Activated naive CD8-positive, alpha-beta T cell treated with anti-CD3 and anti-CD28 coated beads, Interleukin-2, amount 10 ng/mL, durations not matched to agents 7 days and 5 days (primary cell): ENCODE measurements at places on chromosomes 2 and 18.

DNA sequence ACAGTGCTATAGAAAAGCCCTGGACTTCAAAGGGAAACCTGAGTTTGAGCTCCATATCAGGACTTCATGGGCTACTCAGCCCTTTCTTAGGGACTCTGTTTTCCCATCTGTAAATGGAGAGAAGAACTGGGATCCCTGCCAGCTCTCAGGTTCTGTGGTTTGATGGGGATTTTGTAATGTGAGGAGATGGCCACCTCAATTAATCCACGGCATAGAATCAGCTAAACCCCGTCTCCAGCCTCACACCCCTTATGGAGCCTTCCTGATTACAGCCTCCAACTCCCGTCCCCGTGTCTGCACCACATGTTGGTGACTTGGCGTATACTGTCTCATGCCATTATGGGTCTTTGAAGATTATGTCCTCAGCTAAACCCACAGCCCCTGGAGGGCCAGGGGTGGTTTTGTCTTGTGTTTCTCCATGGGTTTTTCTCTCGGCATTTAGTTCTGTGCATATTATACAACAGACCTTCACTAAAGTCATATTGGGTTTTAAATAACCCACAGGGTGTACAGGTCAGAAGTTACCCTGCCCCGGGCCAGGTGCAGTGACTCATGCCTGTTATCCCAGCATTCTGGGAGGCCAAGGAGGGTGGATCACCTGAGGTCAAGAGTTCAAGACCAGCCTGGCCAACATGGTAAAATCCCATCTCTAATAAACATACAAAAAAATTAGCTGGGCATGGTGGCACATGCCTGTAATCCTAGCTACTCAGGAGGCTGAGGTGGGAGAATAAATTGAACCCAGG is 63.8 kb upstream of the PPP1CB start:
- DNase-seq, result no peak
- H3K4me3 ChIP-seq, result no peak overlapping the region
- H3K4me1 ChIP-seq, result peaks cover 7% of the 10 kb centered on the region
- H3K27ac ChIP-seq, result no peak overlapping the region
- peaks cover 4% of the 10 kb centered on the region for H3K27me3 ChIP-seq

DNA sequence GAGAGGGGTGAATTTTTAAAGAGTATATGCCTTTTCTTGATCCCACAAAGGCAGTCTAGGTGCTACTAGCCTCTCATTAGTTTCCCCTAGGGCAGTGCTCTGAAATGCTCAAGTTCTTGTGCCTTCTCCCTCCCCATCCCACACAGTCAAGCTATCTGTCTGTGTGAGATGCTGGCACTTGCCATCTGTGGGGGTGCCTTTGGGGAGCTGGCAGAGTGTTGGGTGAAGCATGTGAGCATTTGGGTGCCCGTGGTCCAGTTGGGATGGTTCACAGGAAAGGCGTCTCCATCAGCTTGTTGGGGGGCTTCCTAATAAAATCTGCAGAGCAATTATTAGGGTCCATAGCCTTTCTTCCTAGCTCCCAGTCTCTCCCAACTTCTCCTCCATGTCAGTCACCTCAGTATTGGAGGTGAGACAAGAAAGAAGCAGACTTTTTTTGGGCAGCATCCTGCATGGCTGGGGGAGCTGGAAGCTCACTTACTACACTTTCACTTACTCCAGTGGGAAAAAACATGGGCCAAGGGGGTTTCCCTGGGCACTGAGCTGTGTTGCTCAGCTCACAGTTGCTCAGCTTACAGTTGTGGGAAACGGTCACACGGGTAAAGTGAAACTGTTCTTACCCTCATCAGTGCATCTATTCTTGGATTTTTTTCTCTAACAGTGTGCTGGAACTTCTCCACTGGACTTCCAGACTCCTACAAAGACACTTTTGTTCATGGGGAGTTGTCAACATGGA is 29.3 kb downstream of the COLEC11 start:
- DNase-seq, result no peak
- no peaks in the 10 kb centered on the region for H3K36me3 ChIP-seq
- H3K27ac ChIP-seq, result no peak overlapping the region

- H3K4me3 ChIP-seq, result no peak overlapping the region
- H3K27ac ChIP-seq, result no peak overlapping the region
- no peaks in the 10 kb centered on the region for H3K4me1 ChIP-seq
- H3K27me3 ChIP-seq, result no peaks in the 10 kb centered on the region
Observed at GRCh38 chr2:49843314-49843713, 689.0 kb upstream of the FSHR start.

GRCh38 chr2:202030691-202031090 is 3.0 kb upstream of the FZD7 start:
- peaks cover 11% of the 10 kb centered on the region for H3K4me1 ChIP-seq
- no peak overlapping the region for H3K27ac ChIP-seq
- H3K4me3 ChIP-seq, result no peak overlapping the region
- no peak for DNase-seq

DNA sequence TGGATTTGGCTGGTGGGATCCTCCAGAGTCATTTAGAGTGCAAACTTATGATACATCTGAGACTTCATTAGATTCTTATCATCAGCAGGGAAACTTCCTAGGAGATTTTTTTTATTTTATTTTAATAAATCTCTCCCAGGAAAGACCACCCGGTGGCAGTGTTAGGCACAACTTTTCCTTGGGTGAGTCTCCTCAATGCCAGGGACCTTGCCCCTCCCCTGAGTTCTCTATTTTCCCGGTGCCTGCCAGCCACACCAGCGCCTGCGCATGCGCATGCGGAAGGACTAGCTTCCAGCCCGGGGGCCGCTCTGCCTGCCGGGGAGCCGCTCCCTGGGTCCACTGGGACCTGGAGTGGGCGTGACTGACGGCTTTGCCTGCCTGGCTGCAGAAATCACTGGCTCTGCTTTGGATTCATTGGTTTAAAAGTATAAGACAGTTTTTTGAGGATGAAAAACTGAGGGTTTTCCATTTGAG is 86.6 kb downstream of the TMEM182 start:
- DNase-seq, result peak; percentile 30
- no peaks in the 10 kb centered on the region for H3K4me1 ChIP-seq

- H3K4me1 ChIP-seq, result peaks cover 15% of the 10 kb centered on the region
- H3K27ac ChIP-seq, result peak overlapping the region; percentile 96
- DNase-seq, result peak; percentile 94
Observed at GRCh38 chr18:5295981-5296705, 617 bp upstream of the ZBTB14 start.

DNA sequence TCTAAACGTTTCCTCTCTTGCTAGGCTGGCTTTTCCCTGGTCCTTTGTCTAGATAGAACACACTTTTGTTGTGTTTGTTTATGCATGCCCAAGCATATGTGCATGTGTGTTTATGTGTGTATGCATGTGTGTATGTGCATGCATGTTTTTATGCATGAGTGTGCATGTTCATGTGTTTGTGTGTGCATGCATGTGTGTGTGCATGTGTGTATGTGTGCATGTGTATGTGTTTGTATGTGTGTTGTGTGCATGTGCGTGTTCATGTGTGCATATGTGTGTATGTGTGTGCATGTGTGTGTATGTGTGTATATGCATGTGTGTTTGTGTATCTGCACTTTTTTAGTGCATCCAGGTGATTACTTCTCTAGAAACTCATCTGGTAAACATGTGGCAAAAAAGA is 558.0 kb downstream of the GALR1 start:
- no peaks in the 10 kb centered on the region for H3K4me1 ChIP-seq
- H3K36me3 ChIP-seq, result no peaks in the 10 kb centered on the region
- H3K4me3 ChIP-seq, result no peak overlapping the region
- no peaks in the 10 kb centered on the region for H3K27me3 ChIP-seq

DNA sequence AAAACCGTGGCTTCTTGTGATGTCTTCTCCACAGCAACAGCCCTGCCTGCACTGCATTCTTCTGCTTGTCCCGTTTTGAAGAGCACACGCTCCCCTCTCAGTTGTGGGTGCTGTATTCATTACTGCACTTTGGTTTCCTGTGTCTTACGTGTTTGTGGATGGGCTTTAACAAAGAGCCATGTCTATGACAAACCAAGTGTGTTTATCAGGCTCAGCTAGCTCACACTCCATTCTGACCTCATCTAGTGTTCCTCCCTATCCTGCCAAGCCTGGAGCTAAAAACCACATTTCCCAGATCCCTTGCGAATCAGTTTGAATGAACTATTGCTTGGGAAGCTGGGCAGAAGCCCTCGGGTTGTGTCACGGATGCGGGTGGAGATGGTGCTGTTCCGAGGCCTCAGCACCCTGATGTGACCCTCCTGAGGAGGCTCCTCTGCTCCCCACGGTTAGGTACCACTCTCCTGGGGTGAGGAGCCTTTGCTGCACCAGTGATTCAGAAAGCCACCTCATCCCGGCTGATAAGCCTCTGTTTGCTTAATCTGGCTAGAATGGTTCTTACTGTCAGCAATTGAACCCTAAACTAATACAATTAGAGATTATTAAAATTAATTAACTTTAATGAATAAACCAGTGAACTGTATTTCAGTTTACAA is 116.5 kb downstream of the GALR1 start:
- no peaks in the 10 kb centered on the region for H3K4me1 ChIP-seq
- H3K27me3 ChIP-seq, result peaks cover 32% of the 10 kb centered on the region
- DNase-seq, result no peak
- no peak overlapping the region for H3K27ac ChIP-seq
- H3K4me3 ChIP-seq, result no peak overlapping the region

- peak; percentile 56 for DNase-seq
- peak overlapping the region; percentile 96 for H3K27ac ChIP-seq
- H3K4me1 ChIP-seq, result peaks cover 67% of the 10 kb centered on the region
- H3K27me3 ChIP-seq, result no peaks in the 10 kb centered on the region
- H3K36me3 ChIP-seq, result peaks cover 67% of the 10 kb centered on the region
Observed at GRCh38 chr18:63205791-63206252, 113.7 kb downstream of the BCL2 start.

DNA sequence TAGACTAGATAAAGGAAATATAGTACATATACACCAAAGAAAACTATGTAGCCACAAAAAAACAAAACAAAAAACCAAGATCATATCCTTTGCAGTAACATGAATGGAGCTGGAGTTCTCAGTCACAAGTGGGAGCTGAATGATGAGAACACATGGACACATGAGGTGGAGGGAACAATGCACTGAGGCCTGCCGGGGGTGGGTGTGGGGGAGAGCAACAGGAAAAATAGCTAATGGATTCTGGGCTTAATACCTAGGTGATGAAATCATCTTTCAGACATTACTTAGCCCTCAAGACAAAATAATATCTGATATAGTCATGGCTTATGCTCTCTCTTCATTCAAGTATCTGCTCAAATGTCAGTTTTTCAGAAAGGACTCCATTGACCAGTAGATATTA is 930.6 kb downstream of the LRP1B start:
- no peak for DNase-seq
- H3K27me3 ChIP-seq, result no peaks in the 10 kb centered on the region
- H3K4me3 ChIP-seq, result no peak overlapping the region
- no peaks in the 10 kb centered on the region for H3K36me3 ChIP-seq
- peaks cover 1% of the 10 kb centered on the region for H3K4me1 ChIP-seq

GRCh38 chr2:201308914-201309313 is 48.2 kb downstream of the FLACC1 start:
- peaks cover 2% of the 10 kb centered on the region for H3K4me1 ChIP-seq
- no peaks in the 10 kb centered on the region for H3K27me3 ChIP-seq
- H3K36me3 ChIP-seq, result peaks cover 75% of the 10 kb centered on the region
- no peak overlapping the region for H3K4me3 ChIP-seq
- H3K27ac ChIP-seq, result no peak overlapping the region
- no peak for DNase-seq

DNA sequence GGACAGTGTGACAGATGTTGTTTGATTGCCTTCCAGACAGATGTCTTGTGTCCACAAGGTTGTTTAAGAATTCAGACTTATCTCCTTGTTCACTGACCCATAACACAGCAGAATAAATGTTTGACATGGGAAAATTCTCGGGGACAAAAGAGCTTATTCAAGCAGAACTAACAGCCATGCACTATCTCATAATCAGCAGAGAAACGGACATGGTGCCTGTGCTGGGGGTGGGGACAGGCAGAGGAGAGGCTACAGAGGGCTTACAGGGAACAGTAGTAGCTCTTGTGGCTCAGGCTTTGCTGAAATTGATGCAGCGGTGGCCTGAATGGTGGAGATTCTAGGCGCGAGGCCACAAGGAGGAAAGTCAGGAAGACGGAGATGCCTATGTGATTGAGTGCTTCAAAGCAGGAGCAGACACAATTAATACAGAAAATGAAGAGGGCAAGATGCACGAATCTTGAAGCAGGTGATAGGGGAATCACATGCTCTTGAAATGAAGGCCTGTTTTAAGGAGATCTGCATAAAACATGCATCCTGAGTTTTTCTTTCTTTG is 62.0 kb upstream of the CAB39 start:
- H3K27ac ChIP-seq, result no peak overlapping the region
- H3K36me3 ChIP-seq, result peaks cover 15% of the 10 kb centered on the region
- no peak overlapping the region for H3K4me3 ChIP-seq
- H3K27me3 ChIP-seq, result no peaks in the 10 kb centered on the region
- H3K4me1 ChIP-seq, result peaks cover 31% of the 10 kb centered on the region
- no peak for DNase-seq

GRCh38 chr2:28394331-28394877 is 1.7 kb downstream of the FOSL2 start:
- no peak for DNase-seq
- peak overlapping the region; percentile 90 for H3K27ac ChIP-seq
- peaks cover 26% of the 10 kb centered on the region for H3K4me1 ChIP-seq
- H3K27me3 ChIP-seq, result no peaks in the 10 kb centered on the region

GRCh38 chr2:28002181-28002580 is 111.7 kb downstream of the BABAM2 start:
- H3K27me3 ChIP-seq, result no peaks in the 10 kb centered on the region
- no peak for DNase-seq
- H3K4me3 ChIP-seq, result no peak overlapping the region
- no peak overlapping the region for H3K27ac ChIP-seq
